ENCODE measurements at places on chromosomes 1 and 21.

DNA sequence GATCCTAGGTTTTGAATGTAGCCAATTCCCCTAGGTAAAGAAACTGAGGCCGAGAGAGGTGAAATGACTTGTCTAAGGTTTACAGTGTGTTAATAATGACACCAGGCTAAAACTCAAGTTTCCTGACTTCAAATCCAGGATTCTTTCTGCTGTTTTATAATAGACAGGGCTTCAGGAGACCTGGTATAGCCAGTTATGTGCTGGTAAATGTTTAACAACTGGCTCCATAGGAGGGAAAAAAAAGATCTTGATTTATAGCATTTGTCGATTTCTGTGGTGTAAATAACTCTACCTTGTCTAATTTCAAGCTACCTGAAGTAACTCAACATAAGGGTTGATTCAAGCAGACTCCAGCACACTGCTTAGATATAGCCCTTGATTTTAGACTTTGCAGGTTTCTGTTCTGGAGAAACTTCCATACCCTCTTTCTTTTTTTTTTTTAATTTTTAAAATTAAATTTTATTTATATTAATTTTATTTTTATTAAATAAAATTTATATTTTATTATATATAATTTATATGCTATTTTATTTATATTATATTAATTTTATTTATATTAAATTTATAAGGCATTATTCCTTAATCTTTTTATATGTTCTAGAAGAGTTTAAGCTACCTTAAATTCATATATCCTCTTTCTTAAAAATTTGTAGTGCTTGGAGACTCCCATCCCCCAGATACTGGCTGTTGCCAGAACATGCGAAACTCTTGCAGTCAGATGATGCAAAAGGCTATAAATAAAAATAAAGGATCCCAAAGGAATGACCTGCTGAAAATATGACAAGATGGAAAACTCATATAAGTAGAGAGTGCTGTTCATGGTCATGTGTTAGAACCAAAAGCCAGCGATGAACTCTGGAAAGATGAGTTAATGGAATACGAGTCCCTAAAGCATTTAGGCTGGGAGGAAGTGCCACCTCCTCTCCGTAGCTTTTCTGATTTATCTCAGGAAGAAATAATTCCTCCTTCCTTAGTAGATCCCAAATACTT is 35.4 kb upstream of the SRSF10 start:
- DNase-seq = no peak

- DNase-seq = no peak
Observed at GRCh38 chr1:108097018-108097417, 103.1 kb downstream of the SLC25A24 start.

DNA sequence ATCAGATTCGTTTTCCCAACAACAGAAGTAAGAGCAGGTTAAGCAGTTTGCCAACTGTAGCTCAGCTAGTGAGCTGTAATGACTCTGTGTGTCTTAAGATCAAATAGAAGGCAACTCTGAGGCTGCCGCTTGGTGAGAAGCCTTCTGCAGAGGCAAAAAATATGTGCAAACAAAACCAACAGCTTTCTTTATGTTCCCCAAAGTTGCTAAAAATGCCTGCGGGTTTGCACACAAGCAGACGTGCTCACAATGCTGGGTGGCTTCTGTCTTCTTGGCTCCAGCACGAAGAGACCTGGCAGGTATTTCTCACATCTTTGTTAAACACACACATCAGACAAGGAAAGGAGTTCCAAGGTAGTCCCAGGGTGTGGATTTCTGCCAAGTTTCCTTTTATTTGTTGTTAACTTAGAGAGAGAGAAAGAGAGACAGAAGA is 158.9 kb upstream of the JUN start:
- no peak for DNase-seq

- no peak for DNase-seq
Observed at GRCh38 chr1:206895837-206896242, 1.4 kb upstream of the IL24 start.

DNA sequence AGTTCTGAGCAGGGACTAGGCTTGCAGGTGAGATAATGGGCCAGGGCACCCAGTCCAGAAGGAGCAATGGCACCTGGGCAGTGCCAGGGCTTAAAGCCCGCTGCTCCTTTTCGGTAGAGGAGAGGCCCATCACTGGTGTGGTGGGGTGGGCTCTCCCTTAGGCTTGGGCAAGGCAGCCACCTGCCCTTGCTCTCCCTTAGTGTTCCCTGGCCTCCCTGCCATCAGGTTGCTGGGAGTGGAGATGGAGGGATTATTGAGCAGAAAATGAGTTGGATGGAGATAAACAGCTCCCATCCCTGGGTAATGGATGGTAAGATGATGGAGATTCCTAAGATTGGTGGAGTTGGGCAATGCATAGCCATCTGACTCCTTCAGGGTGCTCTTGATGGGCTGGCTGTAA is 7.9 kb downstream of the MYOG start:
- no peak for DNase-seq

GRCh38 chr21:34946385-34946840 is 102.7 kb downstream of the RUNX1 start:
- DNase-seq = no peak

DNA sequence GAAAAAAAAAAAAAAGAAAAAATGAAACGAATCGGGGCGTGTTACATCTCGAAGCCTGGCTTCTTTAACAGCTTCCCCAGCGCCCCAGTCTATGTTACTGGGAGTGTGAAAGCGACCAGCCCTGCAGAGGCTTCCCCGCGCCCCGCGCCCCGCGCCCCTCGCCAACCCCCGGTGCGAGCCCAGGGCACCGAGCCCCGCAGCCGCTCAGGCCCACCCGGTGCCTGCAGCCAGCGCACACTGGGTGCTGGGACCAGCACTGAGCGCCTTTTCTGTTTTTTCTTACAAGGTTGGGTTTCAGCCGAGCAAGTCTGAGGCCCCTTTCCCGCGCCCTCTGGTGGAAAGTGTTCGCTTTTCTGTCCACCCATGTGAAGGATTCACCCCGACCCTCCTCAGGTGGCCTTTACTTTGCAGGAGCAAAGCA is 42.1 kb upstream of the ZNF496 start:
- no peak for DNase-seq

DNA sequence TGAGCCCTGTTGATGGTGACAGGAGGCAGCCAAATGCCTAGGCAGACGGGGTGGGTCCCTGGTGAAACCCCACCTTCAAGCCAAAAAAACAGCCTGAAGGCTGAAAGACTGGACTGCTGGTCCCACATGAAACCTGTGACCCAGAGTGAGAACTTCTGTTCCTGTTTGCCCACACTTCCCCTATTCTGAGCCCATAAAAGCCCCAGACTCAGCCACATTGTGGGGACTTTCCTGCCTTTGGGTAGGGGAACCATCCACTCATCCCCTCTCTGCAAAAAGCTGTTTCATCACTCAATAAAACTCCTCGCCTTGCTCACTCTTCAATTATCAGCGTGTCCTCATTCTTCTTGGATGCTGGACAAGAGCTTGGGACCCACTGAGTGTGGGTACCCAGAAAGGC is 25.2 kb downstream of the HTR6 start:
- no peak for DNase-seq

DNA sequence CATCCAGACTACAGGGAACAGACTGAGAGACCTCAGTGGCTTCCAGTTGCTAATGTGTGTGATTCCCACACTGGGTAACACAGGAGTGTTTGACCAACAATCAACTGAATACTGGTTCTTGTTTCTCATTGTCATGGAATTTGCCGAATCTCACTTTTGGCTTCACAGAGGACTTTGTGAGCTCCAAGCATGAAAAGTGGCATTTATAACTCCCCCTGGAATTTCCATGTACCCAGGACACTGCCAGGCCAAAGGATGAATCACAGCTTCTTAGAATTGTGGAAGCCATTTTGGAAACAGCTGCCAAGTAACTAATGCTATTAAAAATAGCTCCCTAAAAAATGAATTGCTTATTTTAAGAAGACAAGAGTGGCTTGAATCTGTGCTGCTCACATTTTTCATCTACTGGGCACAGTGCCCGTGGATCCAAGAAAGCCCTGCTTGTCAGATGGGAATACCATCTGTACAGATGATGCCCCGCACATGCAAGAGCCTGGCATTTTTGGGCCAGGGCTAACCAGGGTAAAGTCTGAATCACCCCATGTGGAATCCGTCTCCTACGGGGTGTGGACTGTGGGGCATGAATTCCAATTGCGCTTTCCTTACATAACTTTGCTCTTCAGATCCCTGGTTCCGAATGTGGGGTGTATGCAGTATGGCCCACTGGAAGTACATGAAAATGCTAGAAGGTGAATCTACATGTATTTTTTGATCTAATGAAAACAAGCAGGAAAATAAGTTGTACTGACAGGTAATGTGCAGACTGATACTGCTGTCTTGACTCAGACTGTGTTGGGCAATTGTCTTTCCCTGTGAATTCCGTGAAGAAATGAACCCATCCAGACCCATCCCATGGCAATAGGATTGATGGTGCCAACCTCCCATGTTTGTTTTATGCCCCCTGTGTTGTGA is 487.3 kb downstream of the SIPA1L2 start:
- peak; percentile 10 for DNase-seq

- no peak for DNase-seq
Observed at GRCh38 chr1:222045786-222046185, 303.9 kb upstream of the DUSP10 start.

- no peak for DNase-seq
Observed at GRCh38 chr21:42369821-42370220, 3.5 kb upstream of the TFF1 start.

GRCh38 chr1:44831516-44831915 is 11.5 kb downstream of the PTCH2 start:
- DNase-seq = no peak
